ENCODE measurements at places on chromosomes 6 and 20.

GRCh38 chr6:33840048-33840926, 36.5 kb upstream of the MLN start:
- DNase-seq, result peak; percentile 31

GRCh38 chr6:133245007-133245406, 3.9 kb downstream of the EYA4 start:
- DNase-seq, result no peak

DNA sequence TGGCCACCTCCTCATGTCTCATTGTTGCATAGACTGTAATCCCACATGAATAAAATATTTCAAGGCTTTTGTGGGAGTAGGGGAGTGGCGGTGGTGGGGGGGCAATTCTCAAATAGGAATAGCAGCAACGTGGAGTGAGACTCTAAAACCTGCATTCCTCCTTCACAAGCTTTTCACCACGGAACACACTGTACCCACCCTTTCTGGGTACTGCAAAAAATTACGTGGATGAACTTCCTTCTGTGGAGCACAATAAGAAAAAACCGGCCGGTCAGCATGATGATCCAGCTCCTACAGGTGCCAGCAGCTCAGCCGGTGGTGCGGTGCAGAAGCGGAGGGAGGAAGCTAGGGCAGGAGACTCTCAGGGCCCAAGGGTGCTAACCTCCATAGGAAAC, 930 bp upstream of the RRAGD start:
- no peak for DNase-seq

DNA sequence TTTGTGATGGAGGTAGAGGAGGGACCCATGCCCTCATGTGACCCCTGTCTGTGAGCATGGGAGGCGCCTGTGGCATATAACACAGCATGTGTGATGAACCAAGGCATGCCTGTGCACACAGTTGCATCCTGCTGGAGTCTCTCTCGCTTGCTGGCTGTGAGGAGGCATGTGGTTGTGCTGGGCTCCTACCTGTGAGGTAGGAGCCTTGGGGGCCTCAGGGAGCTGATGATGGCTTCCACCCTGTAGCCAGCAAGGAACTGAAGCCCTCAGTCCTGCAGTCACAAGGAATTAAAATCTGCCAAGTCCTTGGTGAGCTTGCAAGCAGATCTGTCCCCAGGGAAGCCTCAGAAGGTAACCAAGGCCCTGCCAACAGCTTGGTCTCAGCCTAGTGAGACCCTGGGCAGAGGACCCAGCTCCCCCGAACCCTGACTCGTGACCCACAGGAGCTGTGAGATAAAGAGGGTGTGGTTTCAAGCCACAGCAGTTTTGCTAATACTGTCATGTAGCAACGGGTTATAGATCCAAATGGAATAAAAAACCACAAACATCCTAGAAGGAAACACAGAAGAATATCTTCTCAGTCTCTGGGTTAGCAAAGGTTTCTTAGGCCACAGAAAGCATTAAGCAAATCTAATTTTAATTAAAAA, 145.7 kb downstream of the WDR27 start:
- no peak for DNase-seq

GRCh38 chr6:87407561-87407900, 241 bp upstream of the CFAP206 start:
- DNase-seq, result peak; percentile 6

GRCh38 chr6:15351631-15352030, 105.8 kb downstream of the JARID2 start:
- no peak for DNase-seq

DNA sequence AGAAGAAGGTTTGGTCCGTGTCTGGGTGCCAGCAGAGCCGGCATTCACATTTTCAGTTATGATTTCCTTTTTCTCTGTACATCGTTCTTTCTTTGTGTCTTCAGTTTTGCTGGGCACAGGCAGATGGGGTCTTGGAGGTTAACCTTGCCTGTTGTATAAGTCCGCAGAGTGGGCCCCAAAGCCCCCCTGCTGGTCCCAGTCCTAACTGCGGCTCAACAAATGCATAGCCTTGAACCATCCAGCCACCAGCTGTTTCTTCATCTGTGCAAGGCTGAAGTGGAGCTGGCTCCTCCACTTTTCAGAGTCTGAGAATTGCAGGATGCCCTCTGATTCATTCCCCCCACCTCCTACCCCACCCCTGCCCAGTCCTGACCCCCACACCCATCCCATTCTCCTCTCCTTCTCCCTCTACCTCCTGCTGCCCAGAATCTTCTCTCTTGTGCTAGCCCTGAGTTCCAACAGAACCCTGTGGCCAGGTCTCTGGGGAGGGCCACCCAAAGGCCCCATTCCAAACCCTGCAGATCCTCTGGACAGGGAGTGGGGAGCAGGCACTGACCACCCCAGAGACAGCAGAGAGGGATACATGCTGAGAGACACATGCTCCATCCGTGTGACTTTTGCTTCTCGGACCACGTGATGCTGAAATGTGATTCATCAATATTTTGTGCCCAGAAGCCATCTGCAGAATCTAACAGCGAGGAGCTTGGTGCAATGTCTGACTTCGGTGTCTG, 386.5 kb upstream of the SULF2 start:
- DNase-seq, result no peak

DNA sequence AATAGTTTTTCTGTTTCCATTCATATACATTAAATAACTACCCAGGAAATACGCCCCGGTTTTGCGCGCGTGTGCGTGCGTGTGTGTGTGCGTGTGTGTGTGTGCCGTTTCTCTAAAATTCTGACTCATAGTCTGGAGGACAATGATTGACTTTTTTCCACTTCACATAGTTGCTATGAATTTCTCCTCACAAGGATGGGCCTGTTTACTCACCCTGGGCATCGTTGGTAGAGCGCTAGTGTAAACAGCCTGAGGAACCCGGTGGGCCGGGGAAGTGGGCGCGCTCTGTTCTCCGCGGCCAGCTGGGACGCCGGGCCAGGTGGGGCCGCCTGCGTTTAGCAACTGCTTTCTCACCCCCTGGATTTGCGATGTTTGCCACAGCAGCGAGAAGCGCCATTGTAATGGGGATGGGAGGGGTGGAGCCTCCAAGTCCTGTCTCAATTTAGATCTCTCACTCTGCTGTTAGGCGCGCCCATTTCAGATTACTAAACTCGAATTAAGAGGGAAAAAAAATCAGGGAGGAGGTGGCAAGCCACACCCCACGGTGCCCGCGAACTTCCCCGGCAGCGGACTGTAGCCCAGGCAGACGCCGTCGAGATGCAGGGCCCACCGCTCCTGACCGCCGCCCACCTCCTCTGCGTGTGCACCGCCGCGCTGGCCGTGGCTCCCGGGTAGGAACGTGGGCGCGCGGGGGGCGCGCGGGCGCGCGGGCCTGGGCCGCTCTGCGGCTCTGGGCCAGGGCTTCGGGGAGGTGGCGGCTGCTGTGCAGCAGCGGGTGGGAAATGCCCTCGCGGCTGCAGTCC, at the start of gene CD109:
TSS of gene CD109 (plus strand) at position 585 of the 803 bp plus-strand sequence. CDS start at position 598, 13 bp downstream.
- DNase-seq, result peak; percentile 63

GRCh38 chr20:57753332-57754164, 43.7 kb upstream of the PMEPA1 start:
- DNase-seq, result no peak

GRCh38 chr6:44682280-44682679, 294.8 kb downstream of the CDC5L start:
- no peak for DNase-seq

DNA sequence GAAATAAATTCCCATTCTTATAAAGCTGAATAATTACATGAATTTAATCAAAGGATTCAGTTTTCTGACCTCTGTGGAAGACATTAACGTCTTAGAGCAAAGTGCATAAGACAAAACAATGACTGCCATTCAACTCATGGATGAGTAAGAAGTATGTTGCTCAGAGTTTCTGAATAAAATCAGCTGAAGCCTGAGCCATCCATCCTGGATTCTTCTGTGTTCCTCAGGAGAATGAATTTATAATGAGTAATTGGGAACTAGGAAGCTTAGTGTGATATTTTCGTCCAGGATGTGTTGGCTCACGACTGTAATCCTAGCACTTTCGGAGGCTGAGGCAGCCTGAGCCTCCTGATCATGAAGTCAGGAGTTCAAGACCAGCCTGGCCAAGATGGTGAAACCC, 62.8 kb downstream of the PERP start:
- no peak for DNase-seq

- DNase-seq, result no peak
These were observed 71.5 kb downstream of the LYRM2 start for GRCh38 chr6:89566930-89567629.

- no peak for DNase-seq
These were observed 9.8 kb downstream of the SOX4 start for GRCh38 chr6:21603082-21603952.

DNA sequence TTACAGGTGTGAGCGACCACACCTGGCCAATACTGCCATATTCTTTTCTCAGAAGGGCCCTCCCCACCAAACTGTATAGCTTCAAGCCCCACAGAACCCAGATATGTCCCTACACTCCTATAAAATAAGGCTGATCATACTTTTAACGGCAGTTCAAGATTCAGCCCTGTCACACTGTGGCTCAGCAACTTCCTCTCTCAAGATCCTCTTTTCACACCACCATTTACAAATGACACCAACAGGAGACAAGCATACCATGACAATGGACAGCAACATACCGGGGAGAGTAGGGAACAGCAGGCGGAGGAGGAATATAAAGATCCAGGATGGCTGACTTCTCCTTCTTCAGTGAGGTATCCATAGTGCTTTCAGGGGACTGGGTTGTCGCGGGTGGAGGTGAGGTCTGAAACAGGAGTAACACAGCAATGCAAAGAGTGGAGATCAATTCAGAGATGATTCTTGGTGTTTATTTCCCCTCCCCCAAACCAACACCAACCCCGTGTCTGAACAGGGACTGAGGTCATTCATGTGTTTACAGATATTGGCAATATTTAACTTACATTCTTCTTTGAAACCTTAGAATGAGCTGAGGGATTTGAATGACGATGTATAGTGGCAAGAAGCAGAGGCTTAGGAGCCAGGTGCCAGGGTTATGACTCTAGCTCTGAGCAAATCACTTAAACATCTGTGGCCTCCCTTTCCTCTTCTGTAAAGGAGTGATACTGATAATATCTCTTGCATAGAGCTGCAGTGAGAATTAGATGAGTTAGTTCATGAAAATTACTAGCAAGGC, 57.6 kb upstream of the IPCEF1 start:
- no peak for DNase-seq

DNA sequence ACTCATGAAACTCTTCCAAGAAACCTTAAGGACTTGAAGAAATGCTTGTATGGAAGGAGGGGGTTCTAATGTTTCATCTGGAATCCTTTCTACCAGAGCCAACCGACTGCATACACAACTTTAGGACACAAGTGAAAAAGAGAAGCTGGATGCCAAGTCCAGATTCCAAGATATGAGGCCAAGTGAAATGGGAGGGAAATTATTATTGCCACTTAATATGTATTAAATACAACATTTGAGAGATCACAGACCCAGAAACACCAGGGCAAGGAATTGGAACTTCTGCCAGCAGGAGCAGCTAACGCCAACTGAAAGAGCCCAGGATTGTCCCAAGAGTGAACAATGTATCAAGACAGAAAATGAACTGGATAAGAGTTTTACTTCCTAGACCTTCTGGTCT, 144.2 kb downstream of the ARHGAP18 start:
- DNase-seq, result no peak

- DNase-seq, result no peak
These were observed 42.9 kb downstream of the RSPO4 start for GRCh38 chr20:958936-959815.

- DNase-seq, result no peak
These were observed 13.7 kb downstream of the SLC13A3 start for GRCh38 chr20:46637427-46638133.

DNA sequence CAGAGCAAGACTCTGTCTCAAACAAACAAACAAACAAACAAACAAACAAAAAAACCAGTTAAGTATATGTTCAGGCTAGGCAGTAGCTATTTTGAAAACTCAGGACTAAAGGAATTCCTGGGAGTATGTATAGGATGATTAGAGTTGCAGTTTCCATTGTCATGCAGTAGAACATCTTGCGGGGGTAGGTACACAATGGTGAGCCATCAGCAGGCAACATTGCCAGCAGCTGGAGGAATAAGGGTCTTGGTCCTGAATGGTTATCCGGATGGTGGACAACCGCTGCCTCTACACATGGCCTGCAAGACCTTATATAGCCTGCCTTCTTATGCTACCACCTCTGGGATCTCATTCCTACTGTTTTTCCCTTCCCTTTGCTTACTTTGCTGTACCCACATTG, 297.5 kb downstream of the SOX4 start:
- DNase-seq, result no peak

GRCh38 chr6:122620902-122621301, 10.7 kb downstream of the PKIB start:
- no peak for DNase-seq

GRCh38 chr6:128719786-128720185, 163.2 kb upstream of the LAMA2 start:
- DNase-seq, result no peak
